Activated CD4-positive, CD25-positive, alpha-beta regulatory T cell treated with anti-CD3 and anti-CD28 coated beads, Interleukin-2, amount 50 U/mL, for 16 hours (primary cell): ENCODE measurements at places on chromosomes 12 and 14.

DNA sequence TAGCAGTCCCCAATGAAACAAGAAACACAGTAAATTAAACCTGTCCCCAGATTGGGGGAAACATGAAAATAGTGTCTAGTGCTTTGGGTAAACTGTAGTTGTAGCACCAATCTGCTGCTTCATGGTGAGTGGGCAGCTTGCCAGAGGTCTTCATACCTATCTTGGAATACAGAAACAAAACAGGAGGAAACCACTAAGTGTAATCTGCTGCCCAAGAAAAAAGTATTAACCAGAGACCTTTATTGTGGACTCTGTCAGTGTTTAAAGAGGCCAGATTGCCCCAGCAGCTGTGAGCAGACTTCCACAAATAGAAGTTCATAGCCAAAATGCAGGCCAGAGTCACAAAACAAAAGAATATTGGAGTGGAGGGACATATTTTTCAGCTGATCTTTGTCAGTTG, 2.3 kb downstream of the ISCU start:
- no peak for DNase-seq

DNA sequence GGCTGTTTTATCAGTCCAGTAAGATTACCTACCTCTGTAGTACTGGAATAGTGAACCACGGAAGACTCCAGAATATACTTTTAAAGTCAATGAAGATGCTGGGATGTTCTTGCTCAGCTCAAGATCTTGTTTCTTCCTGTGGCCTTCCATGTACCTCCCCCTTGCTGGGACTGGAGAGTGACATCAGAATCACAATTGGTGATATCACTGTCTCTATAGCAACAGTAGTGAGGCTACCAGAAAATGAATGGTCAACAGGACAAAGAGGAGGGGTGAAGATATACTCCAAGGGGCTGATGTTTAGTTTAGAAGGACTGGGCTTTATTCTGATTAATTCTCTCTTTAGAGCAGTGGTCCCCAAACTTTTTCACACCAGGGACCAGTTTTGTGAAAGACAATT, 3.8 kb downstream of the AKAP3 start:
- no peak for DNase-seq

GRCh38 chr12:96846293-96846692, 60.8 kb upstream of the NEDD1 start:
- no peak for DNase-seq

DNA sequence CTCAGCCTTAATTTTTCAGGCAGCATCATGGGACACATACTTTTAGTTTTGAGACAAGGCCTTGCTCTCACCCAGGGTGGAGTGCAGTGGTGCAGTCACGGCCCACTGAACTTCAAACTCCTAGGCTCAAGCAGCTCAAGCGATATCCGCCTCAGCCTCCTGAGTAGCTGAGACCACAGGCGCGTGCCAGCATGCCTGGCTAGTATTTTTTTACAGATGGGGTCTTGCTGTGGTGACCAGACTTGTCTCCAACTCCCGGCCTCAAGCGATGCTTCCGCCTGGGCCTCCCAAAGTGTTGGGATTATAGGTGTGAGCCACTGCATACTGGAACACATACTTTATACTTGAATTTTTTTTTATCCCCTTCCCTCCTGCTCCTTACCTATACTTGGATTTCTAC, 2.8 kb downstream of the RDH5 start:
- no peak for DNase-seq

GRCh38 chr14:94009767-94010166, 12.7 kb downstream of the CCDC197 start:
- DNase-seq: no peak

- DNase-seq: no peak
Measured at GRCh38 chr12:113638460-113638775, 166.7 kb upstream of the LHX5 start.
